IMR-90 (cell line): ENCODE measurements at places on chromosomes 7 and 10.

GRCh38 chr7:14504134-14504533, 398.4 kb downstream of the DGKB start:
- DNase-seq: no peak

GRCh38 chr7:17719998-17720397, 220.3 kb downstream of the SNX13 start:
- no peak for DNase-seq

DNA sequence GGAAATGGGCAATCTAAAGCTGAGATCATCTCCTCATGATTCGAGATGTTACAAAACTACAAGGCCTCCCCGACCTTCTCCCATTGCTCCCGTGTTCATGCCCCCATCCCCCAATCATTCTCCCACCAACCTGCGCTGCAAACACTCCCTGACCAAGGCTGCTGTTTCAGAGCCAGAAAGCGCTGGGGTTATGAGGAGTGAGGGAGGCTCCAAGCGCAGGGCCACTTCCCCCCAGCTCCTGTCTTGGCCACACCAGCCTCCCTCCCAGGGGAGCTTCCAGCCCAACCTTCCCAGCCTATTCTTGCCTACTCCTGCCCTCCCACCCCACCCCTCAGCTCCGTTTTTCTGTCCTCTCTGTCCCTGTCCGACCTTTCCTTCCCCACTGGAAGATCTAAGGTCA, 14.7 kb upstream of the NODAL start:
- DNase-seq: no peak

DNA sequence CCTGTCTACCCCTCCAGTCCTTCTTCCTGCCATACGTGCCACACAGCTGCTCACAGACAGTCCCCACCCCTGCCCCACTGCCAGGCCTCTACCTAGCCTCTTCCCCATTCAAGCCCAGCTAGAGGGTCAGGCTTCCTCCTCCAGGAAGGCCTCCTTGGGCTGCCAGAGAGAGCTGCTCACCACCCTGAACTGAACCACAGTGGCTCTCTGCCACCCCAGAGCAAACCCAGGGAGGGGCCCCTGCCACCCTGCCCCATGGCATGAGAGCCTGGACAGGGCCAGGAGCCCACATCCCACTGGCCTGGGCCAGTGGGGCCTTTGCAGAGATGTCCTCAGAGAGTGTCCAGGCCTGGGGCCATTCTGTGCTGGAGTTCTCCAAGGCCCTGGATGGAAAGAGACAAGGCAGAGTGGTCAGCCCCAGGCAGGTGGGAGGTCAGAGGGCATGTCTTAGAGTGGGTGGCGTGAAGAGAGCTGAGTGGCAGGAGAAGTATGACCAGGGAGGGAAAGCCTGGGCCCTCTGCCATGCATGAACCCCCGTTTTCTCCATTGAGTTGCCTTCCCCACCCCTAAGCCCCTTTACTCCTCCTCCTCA, 40.4 kb downstream of the TMEM270 start:
- no peak for DNase-seq

DNA sequence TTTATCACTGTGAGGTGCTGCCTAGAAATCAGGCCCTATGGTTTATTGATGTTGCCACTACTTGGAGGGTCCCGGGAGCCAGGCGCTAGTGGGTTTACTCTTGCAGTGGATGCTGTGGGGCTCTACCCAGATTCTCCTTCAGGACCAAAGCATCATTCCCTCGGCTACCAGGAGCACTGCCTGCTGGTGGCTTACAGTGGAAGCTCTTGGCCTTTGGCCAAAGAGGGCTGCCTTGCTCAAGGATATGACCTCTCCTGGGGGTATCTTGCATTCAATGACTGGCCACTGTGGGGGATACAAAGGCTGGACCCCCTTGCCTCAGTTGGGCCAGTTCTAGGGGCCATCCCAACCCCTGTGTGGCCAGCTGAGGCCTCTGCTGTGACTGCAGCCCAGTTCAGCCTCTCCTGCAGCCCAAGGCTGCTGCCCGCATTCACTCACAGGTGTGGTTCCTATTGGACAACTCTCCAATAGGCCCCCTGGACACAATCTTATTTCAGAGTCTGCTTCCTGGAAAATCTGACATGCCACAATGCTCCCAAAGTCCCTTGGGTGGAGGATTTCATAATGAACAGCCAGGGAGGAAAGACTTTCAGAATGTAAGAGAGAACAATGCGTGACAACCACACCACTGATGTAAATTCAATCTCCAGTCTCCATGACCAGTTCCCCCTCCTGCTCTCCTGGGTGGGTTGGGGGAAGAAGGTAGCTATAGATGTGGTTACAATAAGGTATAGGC, 196.3 kb downstream of the SNX10 start:
- DNase-seq: no peak

GRCh38 chr10:92108747-92109146, 182.1 kb downstream of the CPEB3 start:
- no peak for DNase-seq

DNA sequence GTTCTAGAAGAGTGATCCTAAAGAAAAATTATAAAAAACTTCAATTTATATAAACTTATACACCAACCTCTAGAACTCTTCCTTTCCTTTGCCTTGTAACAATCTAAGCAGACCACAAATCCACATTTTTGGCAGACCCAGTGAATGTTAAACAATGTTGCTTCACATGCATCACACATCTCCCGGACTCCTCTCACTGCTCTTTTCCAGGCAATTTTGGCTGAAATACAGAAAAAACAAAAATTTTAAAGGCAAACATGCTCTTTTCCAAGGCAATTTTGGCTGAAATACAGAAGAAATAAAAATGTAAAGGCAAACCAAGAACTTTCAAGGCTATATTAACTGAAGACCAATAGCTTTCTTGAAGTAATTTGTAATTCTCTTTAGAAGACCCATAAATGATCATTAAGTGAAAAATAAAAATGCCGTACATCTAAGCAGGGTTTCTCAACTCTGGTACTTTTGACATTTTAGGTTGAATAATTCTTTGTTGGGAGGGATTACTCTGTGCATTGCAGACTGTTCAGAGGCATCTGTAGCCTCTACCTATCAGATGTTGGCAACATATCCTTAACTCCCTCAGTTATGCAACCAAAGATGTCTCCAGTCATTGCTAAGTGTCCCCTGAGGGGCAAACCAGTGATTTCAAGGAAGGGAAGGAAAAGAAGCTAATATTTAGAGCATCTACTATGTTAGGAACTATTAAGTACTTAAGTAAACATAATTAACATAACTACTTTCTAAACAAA, 64.4 kb downstream of the NRBF2 start:
- DNase-seq: peak; percentile 93

GRCh38 chr7:41142904-41143473, 559.9 kb downstream of the INHBA start:
- DNase-seq: no peak

DNA sequence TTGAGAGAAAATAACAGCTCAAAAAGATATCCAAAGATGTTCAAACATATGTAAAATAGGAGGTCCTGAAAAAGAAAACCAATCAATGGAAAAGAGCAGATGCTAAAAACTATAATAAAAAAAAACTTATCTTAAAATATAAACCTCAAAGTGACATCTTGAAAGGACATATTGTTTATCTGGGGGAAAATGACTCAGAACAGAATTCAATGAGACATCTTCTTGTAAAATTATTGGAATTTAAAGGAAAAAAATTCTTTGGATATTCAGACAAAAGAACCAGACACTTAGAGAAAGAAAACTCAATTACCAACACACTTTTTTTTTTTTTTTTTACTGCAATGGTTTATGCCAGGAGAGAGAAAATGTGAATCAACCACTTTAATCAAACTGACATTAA, 58.9 kb downstream of the NAMPT start:
- peak; percentile 31 for DNase-seq

- DNase-seq: no peak
Measured at GRCh38 chr10:16902606-16903005, 85.4 kb upstream of the RSU1 start.

DNA sequence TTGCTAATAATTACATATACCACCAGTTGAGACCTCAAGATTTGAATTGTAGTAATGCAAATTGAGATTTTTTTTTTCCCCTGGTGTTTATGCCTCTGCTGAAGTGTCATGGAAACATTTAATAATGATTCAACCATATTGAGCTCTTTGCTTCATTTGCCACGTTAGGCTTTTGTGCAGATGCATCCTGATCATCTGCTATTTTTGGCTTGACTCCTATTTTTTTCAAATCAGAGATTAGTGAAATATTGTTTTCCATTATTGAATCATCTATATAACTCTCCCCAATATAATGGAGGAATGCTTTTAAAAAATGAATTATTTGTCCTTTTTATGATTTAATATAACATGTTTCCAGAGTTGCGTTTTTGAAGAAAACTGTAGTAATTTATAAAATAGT, 115.1 kb downstream of the SRI start:
- DNase-seq: no peak

DNA sequence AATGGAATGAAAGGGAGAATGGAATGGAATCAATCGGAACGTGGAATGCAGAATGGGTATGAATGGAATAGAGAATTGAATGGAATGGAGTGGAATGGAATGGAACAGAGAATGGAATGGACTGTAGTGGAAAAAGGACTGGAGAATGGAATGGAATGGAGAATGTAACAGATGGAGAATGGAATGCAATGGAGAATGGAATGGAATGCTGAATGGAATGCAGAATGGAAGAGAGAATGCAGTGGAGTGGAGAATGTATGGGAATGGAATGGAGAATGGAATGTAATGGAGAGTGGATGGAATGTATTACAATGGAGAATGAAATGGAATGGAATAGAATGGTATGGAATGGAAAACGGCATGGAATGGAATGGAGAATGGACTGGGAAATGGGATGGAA, 96.9 kb downstream of the NSUN6 start:
- DNase-seq: no peak

DNA sequence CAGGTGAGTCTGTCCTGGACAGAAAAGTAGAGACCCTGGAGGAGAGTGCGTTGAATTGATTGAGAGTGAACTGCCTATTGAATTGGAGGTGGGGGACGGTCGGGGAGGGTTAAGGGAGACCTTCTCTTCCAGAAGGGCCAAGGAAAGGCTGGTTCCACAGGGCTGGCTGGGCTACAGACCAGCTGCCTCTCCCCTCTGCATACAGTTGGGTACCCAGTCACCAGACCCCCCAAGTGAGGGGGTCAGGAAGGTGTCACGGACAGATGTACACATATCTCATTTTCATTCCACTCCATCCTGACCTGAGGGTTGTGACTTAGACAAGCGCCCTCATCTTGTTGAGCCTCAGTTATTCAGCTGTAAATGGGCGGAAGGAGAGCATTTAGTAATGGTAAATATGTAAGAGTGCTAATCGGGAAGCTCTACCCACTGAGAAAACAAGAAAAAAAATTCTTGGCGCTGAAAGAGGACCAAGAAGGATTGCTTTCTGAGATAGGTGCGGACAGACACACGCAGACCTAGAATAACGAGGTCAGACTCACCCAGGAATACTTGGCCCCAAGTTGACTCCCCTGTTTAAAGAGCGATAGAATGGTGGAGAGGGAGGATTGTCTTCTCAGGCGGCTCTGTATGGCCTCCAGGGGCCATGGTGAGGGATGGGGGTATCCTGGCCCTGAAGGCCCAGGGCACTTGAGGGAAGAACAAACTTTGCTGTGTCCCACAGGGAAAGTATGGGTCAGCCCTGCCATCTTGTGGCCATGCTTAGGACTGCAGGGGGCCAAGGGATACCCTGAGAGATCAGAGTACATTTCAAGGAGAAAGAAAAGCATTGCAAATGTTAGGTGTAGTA, 7.2 kb upstream of the MBL2 start:
- peak; percentile 53 for DNase-seq

- no peak for DNase-seq
Measured at GRCh38 chr10:46050941-46051623, 5.0 kb upstream of the MSMB start.

- DNase-seq: peak; percentile 95
Measured at GRCh38 chr10:103715430-103715829, 139.9 kb downstream of the SH3PXD2A start.

DNA sequence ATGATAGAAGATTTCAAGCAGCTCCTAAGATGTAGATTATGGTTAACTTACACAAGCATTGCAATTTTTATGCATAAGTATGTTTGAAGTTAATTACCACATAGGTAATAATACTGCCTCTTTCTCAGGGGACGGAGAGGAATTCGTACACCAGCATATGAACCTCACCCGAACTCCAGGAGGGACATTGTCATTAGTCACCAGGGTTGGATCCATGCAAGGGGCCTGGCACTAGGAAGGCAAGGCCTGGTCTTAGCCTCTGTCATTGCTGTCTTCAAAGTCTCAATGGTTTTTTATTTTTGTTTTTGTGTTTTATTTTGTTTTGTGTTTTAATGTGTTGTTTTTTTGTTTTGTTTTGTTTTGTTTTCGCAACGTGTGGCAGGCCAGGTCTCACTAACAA, 145.6 kb upstream of the PPP2R2D start:
- DNase-seq: no peak

DNA sequence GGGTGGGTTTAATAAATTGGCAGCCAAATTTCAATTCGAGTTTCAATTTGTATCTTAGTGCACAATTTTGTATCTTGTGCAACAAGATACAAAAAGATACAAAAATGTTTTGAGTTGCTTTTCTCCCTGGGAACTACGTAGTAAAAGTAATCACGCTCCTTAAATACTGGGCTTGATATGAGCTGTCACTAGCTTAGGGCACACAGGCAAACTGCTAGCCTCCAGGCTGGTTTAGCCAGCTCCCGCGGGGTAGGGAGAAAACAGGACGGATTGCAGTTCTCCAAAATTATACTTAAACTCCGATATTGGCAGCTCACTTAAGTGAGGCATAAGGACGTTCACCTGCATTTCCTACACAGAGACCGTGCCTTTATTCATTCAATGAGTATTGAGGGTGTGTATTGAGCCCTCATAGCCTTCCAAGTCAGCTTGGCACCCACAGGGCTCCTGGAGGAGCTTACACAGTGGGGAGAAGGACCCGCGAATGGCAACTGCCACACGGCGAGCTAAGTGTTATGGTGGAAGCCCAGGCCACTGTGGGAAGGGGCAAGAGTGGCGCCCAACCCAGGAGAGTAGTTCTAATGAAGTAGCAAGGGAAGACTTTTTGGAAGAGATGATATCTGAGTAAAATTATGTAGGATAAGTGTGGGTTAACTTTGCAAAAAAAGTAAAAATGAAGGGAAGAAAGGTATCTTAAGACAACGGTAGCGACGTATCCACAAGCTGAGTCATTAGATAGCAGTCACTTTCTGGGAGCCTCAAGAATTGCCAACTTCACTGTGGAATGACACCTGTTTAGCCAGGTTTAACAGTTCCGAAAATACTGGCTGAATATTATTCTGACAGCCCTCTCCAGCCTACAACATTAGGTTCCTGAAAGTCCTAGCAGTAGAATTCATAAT, 1.6 kb upstream of the EPC1 start:
- no peak for DNase-seq

- no peak for DNase-seq
Measured at GRCh38 chr7:2959103-2959680, 84.5 kb downstream of the CARD11 start.

- DNase-seq: no peak
Measured at GRCh38 chr7:91330191-91330808, 66.1 kb downstream of the FZD1 start.

DNA sequence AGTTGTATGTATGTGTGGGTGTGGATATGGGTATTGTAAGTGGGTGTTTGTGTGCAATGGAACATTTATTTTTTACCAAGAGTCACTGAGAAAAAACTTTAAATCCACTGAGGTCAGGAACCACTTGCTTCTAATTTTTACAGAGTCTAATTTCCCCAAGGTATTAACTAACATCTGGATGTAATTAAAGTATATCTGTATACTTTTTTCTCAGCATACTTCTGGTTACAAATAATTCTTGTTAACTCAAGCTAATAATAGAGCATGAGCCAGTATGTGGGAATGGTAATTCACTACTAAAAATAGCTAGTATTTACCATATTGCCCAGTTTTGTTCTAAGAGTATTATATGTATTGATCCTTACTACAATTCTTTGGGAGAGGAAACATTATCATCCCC, 24.6 kb upstream of the STEAP4 start:
- DNase-seq: no peak

- DNase-seq: peak; percentile 7
Measured at GRCh38 chr10:23525406-23525805, 86.5 kb downstream of the OTUD1 start.
